Astrocyte (in vitro differentiated cells and primary cell): ENCODE measurements at places on chromosomes 2 and 18.

GRCh38 chr2:188845692-188846091 is 128.5 kb upstream of the COL3A1 start:
- no peak overlapping the region for H3K4me3 ChIP-seq
- H3K36me3 ChIP-seq = no peaks in the 10 kb centered on the region
- no peaks in the 10 kb centered on the region for H3K27me3 ChIP-seq
- no peak overlapping the region for H3K27ac ChIP-seq
- no peak for DNase-seq
- no peaks in the 10 kb centered on the region for H3K4me1 ChIP-seq

GRCh38 chr2:189056200-189057106 is 82.3 kb downstream of the COL3A1 start:
- H3K27ac ChIP-seq = no peak overlapping the region
- peaks cover 77% of the 10 kb centered on the region for H3K36me3 ChIP-seq
- no peaks in the 10 kb centered on the region for H3K27me3 ChIP-seq

DNA sequence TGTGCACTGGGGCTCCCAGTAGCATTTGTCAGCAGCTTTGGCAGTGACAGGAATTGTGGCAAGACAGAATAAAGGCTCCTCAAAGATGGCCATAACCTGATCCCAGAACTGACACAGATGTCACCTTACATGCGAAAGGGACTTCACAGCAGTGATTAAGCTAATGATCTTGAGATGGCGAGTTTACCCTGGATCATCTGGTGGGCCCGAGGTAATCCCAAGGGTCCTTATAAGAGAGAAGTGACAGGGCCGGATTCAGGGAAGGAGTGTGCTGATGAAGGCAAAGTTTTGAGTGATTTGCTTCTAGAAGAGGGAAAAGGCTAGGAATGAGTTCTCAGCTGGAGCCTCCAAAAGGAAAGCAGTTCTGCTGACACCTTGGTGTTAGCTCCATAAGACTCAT is 333.9 kb downstream of the LPIN1 start:
- DNase-seq = no peak
- no peaks in the 10 kb centered on the region for H3K4me1 ChIP-seq
- no peaks in the 10 kb centered on the region for H3K27me3 ChIP-seq
- no peaks in the 10 kb centered on the region for H3K36me3 ChIP-seq

GRCh38 chr2:11344956-11345677 is 681 bp upstream of the ROCK2 start:
- peak; percentile 51 for DNase-seq
- peak overlapping the region; percentile 60 for H3K4me3 ChIP-seq

GRCh38 chr2:60422826-60423483 is 130.5 kb downstream of the BCL11A start:
- no peaks in the 10 kb centered on the region for H3K4me1 ChIP-seq
- DNase-seq = no peak
- no peak overlapping the region for H3K4me3 ChIP-seq
- H3K27ac ChIP-seq = no peak overlapping the region
- no peaks in the 10 kb centered on the region for H3K36me3 ChIP-seq
- no peaks in the 10 kb centered on the region for H3K27me3 ChIP-seq

GRCh38 chr18:35469725-35470124 is 28.0 kb downstream of the INO80C start:
- DNase-seq = no peak
- no peaks in the 10 kb centered on the region for H3K36me3 ChIP-seq
- H3K27me3 ChIP-seq = no peaks in the 10 kb centered on the region
- H3K27ac ChIP-seq = no peak overlapping the region

DNA sequence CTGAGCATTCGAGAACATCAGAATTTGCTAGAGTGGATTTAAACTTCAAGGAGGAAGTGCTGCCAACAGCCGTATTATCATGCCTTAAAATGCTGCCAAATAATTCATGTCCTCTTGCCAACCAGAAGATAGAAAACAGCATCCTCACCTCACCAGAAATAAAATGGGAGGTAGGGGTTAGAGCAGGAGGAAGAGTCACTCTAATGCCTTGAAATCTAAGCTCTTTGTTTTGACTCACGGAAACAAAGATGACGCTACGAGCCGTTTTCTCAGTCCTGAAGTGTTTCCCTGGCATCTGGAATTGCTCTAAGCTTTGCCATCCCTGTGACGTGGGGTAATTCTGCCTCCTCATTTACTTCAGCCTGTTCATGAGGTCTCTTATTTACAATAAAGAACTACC is 97.1 kb downstream of the PRPF40A start:
- peaks cover 4% of the 10 kb centered on the region for H3K4me1 ChIP-seq
- DNase-seq = no peak
- no peak overlapping the region for H3K4me3 ChIP-seq
- no peaks in the 10 kb centered on the region for H3K27me3 ChIP-seq

DNA sequence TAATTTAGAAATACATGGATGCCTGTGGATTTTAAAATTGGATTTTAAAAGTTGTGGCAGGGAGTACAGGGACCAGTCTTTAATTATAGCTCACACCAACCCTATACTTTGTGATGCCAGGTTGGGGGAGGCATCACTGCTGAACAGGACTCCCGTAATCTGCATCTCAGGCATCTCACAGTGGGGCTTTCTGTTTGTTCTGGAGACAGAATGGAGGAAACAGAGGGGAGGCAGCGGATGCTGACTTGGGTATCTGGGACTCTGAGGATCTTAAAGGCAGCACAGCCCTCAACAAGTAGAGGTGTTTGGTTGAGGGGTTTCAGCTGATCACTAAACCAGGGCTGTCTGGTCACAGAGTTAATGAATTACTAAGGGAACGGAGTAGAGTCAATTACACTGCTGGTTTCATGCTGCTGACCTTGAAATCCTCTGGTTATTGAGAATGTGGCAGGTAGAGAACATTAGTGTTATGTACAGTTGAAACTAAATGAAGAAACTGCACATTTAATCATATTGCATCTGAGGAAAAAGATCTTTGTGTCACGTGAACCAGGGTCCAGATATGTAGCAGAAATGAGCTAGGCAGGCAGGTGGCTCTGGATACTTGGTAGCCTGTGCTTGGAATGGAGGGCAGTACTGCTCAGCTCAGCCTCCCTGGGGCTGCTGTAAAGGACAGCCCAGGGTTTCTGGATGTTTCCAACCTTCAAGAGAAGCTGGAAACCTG is 40.3 kb downstream of the FHOD3 start:
- no peak overlapping the region for H3K27ac ChIP-seq
- no peak overlapping the region for H3K4me3 ChIP-seq
- H3K36me3 ChIP-seq = no peaks in the 10 kb centered on the region
- H3K27me3 ChIP-seq = no peaks in the 10 kb centered on the region
- no peak for DNase-seq
- H3K4me1 ChIP-seq = no peaks in the 10 kb centered on the region

- no peak overlapping the region for H3K4me3 ChIP-seq
- H3K4me1 ChIP-seq = peaks cover 9% of the 10 kb centered on the region
- no peaks in the 10 kb centered on the region for H3K27me3 ChIP-seq
- no peak overlapping the region for H3K27ac ChIP-seq
These were observed 5.1 kb downstream of the FECH start for GRCh38 chr18:57581301-57581934.

DNA sequence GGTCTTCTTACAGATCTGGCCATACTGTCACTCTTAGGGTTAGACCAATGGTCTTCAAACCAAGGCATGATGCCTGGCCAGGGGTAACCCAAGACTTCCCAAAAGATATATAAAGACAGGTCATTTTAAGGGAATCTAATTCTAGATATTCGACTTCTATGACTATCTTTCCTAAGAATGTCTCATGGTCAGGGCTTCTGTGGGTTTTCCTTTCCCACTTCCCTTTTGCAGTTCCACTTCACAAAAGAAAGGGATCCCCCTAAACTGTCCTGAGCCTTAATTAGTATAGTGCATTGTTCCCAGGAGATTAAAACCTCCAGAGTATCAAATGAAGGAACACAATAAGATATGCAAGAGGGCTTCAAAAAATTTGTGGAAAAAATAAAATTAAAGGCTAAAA is 223.6 kb upstream of the SIX2 start:
- H3K36me3 ChIP-seq = no peaks in the 10 kb centered on the region
- peaks cover 8% of the 10 kb centered on the region for H3K4me1 ChIP-seq
- peaks cover 4% of the 10 kb centered on the region for H3K27me3 ChIP-seq
- H3K4me3 ChIP-seq = no peak overlapping the region
- no peak for DNase-seq
- no peak overlapping the region for H3K27ac ChIP-seq

DNA sequence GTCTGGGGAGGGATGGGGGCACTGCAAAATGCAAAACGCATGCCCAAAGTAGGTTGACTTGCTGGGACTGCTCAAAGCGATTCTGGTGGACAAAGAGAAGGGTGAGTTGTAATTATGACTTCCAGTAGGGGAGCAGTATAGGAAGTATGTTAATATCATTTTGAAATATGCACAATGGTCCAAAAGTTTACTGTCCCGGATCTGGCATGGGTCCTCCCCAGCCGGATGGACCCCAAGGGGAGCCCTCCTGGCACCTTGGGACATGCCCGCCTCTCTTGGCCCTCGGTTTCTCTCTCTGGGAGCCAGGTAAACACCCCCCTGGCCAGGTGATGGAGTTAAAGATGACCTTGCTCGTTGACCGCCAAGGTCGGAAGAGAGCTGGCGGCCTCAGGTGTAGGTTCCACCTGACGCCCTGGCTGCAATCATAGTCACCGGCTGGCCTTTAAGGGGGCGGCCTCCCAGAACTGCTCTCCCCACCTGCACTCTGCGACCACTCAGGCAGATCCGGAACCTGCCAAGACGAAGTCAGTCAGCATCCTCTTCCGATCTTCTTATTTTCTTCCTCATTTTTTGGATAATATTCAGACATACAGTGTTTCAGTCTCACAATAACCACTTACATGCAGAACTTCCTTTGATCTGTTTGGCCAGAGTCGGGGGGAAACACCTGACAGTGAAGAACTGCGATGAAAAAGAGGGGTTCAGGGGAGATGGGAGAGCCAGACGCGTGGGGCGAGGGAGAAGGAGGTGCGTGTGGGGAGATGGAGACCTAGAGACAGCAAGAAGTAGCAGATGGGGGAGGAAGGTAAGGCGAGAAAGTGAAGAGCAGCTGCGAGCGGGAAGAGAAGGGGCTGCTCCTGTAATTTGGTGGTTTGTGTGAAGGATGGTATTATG is 148.3 kb downstream of the MEIS1 start:
- no peak for DNase-seq
- H3K27me3 ChIP-seq = peaks cover 52% of the 10 kb centered on the region
- H3K4me1 ChIP-seq = peaks cover 1% of the 10 kb centered on the region

- no peaks in the 10 kb centered on the region for H3K27me3 ChIP-seq
- H3K4me1 ChIP-seq = no peaks in the 10 kb centered on the region
- no peaks in the 10 kb centered on the region for H3K36me3 ChIP-seq
These were observed 231.1 kb upstream of the HS6ST1 start for GRCh38 chr2:128549646-128550260.
